ENCODE measurements at places on chromosomes 11 and 22.
A peak's percentile ranks its signal among the peaks of the same experiment; 100 is the strongest.

DNA sequence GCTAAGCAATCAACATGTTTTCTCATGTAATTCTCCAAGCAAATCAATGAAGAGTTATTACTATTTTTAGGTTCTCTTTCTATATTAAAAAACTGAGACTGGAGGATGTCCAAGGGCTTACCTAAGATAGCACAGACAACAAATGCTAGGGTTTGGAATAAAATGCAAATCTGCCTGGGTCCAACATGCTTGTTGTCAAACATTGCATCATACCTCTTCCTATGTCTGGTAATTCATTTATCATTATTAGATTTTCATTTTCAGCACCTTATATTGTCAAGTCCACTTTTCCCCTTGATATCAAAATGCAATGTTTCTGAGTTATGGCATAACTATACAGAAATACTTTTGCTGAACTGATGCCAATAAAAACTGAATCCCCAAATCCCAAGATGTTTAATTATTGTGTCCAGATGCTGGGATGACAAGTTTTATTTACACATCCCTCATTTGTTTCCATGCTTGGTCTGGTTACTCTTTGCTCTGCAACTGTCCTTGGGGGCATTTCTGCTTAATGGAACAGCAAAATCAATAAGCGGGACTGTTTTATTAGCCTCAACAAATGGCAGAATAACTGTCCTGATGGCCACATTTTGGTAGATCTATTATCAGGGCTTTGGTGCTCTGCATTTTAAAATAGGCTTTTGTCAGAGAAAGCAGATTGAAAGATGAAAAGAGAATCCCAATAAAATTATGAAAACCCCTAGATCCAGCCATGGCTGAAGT, 86.0 kb downstream of the C11orf87 start:
- no peak for DNase-seq

DNA sequence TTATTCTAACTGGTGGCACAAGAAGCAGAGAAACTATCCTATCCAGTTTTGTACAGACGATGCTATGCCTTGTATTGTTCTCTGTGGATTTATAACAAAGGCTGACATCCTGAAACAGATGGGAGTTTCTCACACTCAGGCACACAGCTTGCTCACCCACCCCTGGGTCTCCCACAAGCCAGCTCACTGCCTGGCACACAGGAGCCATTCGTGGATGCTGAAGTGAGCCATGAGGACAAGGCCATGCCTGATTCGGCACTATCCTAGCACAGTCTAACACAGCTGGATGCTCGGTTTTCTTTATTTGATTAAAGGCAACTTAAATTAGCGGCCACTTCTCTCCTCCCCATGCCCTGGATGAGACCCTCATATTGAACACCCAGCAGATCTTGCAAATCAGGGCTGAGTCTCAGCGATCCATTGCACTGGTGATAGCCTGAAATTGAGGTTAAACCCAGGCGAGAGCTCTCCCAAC, 25.7 kb upstream of the TMPRSS4 start:
- DNase-seq = no peak

GRCh38 chr11:74141908-74142307, 28.9 kb downstream of the C2CD3 start:
- no peak for DNase-seq

GRCh38 chr11:4932751-4933150, 8.6 kb upstream of the OR51G1 start:
- no peak for DNase-seq

- DNase-seq = no peak
Measured at GRCh38 chr11:128968916-128969315, 26.2 kb upstream of the TP53AIP1 start.

- DNase-seq = peak; percentile 92
Measured at GRCh38 chr11:69076129-69076791, 27.5 kb downstream of the TPCN2 start.

DNA sequence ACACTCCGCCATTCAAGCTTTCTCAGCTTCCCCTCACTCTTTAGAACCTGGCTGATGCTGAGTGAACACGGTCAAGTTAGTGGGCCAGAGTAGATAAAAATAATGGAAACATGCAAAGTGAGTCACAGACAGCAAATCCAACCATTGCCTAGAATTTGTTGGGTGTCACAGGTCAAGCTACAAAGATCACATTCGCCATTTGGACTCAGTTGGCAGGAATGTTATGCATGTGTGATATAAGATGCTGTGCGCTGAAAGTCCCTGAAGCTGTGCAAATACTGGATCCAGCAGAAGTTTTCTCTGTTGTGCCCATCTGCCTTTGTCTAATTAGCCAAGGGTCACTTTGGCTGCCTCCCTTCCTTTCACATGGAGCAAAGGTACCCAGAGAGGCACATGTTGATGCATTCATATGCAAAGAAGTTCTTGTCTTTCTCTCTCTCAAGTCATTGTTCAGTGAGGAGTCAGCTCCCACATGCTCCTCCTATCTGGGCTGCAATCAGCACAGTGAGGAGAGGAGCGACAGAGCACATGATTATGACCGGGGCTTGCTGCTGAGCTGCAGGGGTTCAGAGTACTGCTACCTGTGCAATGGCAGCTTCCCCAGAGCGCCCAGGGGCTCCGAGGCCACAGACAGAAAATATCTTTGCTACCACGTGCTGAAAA, 39.7 kb downstream of the FLI1 start:
- DNase-seq = no peak

- DNase-seq = no peak
Measured at GRCh38 chr22:48380016-48380665, 1447.5 kb downstream of the BRD1 start.

DNA sequence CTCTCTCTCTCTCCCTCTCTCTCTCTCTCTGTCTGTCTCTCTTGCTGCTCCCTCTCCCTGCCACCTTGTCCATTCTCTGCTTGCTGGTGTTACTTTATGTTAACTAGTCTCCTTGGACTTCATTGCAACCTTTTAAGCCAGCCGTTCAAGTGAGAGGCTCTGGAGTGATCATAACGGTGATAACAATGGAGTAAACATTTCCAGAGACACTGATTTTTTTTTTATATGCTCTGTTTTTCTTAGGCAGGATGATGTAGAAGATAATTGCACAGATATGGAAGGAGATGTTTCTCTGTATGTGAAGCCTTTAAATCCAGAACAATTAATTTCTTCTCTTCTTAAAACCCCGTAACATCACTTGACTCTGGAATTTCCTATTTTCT, 287.7 kb downstream of the TMEM135 start:
- no peak for DNase-seq

GRCh38 chr11:9718147-9718546, 54.3 kb downstream of the SWAP70 start:
- DNase-seq = no peak

GRCh38 chr11:2853997-2854560, 31.5 kb downstream of the CDKN1C start:
- DNase-seq = no peak

DNA sequence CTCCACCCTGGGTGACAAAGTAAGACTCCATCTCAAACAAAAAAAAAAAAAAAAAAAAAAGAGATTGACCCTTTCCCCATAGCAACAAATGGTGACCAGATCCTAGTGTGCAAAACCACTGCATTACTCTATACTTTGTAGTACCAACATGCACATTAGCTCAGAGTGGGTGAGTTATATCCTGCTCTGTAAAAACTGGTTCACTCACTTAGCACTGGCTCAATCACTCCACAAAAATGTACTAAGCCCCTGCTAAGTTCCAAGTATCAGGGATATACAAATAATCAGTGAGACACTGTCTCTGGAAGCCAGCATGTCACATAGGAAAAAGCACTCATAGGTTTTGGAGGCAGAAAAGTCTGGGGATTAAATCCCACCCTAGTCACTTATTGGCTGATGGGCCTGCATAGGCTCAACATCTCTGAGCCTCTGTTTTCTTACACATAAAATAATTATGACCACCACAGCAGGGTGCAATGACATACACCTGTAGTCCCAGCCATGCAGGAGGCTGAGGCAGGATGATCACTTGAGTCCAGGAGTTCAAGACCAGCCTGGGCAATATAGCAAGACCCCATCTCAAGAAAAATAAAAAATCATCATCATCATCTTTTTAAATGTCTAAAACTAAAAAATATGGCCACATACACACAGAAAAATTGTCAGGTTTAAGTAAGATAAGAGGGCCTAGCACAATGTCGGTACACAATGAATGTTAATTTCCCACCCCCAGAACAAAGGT, 11.9 kb downstream of the FAM168A start:
- no peak for DNase-seq

GRCh38 chr22:46797355-46797754, 34.9 kb downstream of the TBC1D22A start:
- no peak for DNase-seq

- DNase-seq = no peak
Measured at GRCh38 chr11:30282289-30282631, 40.6 kb upstream of the ARL14EP start.

DNA sequence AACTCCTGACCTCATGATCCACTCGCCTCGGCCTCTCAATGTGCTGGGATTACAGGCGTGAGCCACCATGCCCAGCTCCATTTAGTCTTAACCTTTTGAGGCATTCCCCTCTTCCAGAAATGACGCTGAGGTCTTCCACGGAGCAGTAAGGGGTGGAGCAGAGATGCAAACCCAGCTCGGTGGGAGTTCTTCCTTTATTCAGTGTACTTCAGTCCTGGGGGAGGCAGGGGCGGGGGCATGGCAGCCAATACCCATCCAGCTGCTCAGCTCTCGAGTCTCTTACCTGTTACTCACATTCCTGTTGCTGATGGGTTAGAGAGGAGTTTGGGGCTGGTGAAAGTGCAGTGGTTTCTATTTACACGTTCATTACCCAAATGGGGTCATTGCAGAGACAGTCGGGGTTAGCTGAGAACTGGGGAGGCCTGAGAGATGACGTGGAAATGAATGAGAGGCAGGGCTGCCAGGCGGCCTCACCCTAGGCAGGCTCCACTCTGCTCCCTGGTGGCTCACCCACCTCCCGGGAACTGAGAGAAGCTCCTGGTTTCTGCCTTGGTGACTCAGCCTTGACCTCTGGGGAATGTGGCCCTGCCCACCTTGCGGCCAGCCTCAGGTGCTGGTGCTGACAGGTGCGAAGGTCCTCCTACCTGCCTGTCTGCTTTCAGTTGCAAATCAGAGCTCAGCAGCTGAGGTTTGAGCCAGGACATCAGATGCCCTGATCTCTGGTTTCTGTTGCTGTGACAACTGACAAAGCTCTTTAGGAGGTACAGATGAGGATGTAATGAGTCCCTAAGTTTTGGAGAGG, 13.4 kb upstream of the ST14 start:
- no peak for DNase-seq

DNA sequence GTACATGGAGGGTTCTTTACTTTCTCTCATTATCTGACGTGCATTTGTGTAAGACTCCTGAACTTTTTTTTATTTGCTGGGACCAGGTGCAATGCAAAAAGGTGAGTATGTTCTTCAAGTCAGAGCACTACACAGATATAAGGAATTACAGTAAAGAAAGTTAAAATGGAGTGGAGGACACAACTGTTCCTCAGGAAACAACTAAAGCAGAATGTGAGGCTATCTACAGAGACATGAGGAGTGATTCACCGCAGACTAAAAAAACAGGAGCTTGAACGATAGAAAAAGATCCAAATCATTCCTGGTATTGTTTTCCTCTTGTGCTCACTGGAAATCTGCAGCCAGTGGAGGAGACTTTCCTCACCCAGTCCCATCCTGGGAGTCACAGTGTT, 106.2 kb downstream of the ABTB2 start:
- DNase-seq = no peak

GRCh38 chr22:31550871-31551370, 54.6 kb downstream of the SFI1 start:
- no peak for DNase-seq

- DNase-seq = no peak
Measured at GRCh38 chr22:19823191-19823901, 31.3 kb downstream of the GNB1L start.

- DNase-seq = no peak
Measured at GRCh38 chr22:45575607-45576272, 73.1 kb downstream of the FBLN1 start.

DNA sequence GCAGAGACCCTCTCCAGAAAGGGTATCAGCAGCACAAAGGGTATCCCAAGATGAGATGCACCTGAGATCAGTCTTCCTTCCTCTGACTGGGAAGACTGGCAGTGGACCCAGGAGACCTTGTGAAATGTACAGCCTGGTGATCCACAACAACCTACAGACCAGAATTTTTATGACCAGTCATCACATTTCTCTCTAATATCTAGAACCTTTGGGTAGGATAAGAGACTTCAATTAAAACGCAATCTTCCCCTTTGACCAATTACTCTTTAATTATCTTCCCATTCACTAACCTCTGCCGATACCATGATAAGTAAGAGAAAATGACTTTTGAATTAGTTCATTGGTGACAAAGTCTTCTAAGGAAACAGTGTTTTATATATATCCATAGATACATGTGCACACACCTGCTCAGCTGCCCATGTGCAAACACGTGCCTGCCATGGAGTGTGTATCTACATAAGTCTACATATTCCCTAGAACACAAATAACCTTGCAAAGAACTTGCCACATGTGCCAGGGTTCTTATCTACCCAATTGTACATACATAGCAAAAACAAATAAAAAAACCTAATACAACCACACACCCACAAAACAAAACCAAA, 44.2 kb upstream of the SLC5A1 start:
- DNase-seq = no peak

DNA sequence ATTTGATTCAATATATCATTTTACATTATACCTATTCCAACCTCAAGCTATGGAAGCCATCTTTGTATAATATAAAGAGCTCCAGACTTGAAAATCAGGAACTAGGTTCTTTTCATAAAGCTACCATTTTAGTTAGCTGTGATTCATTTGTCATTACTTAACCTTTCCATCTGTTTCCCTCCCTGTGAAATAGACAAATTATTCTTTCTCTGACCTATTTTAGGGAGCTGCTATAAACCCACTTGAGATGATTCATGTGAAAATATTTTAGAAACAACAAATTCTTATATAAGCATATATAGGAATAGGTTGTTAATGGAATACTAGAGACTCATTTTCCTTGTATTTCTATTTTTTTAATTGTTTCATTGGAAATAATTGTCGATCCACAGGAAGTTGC, 1012.1 kb downstream of the OPCML start:
- no peak for DNase-seq

DNA sequence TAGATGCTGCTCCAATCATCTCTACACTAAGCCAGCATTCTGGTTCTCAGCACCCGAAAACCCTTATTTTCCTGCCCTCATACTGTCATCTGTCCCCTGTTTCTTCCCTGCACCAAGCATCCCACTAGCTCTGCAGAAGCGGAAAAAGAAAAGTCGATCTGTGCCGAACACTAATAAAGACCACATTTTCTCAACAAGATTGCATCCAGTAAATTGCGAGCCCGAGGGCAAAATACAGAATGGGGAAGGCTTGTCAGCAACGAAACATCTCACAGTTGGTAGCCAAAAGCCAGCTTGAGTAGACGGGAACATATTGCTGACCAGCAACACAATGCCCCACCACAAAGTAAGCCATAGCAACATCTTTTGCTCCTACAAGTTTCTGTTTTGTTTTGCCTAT, 227.4 kb downstream of the CADM1 start:
- no peak for DNase-seq

DNA sequence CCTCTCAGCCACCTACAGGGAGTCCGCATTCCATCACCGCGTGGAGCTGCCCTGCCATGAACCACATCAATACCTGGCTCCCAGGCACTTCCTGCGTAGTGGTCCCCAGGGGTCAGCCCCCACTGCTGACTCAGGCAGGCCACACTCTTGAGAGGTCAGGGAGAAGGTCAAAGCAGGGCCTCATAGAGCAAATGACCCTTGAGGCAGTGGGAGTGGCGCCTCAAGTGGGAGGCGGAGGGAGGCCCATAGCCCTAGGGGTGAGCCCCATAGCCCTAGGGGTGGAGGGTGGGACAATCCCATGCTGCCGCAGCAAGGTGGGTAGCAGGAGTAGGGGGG, 5.0 kb downstream of the PRDX5 start:
- no peak for DNase-seq
